ENCODE measurements at places on chromosomes 7 and 10.

DNA sequence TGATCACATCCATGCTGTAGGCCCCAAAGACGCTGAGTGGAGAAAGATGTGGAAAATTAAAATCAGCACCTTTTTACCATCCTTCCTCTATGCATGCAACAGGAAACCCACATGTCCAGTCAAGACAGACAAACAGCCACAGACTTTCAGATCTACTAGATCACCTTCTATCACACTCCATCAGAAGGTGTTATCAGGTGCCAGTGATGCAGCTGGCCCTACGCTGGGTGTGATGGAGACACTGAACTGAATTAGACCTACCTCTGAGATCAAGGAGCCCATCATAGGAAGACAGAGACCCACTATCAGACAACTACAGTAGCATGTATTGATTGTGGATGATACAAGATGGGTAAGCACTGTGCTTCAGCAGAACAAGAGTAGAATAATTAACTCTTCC, 15.5 kb downstream of the CYP3A4 start:
- no peak for DNase-seq

GRCh38 chr10:22335173-22335933, 9.9 kb upstream of the SPAG6 start:
- no peak for DNase-seq

GRCh38 chr10:129447486-129447885, 19.6 kb upstream of the MGMT start:
- no peak for DNase-seq

GRCh38 chr10:70462349-70462984, 16.1 kb upstream of the PALD1 start:
- no peak for DNase-seq

DNA sequence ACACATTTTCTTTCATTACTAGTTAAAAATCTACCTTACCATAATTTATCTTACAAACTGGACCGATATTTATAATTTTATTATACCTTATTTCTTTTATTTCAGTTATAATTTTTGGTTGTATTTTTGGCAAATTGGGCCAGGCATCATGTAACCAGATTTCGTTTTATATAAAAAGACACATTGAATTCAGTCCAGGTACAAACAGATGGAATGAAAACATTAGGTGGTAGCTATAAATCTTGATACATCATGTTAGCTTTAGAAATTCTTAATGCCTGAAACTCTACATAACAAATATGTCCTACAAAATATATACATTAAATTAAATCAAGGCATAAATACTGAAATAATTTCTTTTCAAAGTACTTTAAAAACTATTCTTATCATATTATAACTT, 73.1 kb downstream of the SLC13A1 start:
- no peak for DNase-seq

DNA sequence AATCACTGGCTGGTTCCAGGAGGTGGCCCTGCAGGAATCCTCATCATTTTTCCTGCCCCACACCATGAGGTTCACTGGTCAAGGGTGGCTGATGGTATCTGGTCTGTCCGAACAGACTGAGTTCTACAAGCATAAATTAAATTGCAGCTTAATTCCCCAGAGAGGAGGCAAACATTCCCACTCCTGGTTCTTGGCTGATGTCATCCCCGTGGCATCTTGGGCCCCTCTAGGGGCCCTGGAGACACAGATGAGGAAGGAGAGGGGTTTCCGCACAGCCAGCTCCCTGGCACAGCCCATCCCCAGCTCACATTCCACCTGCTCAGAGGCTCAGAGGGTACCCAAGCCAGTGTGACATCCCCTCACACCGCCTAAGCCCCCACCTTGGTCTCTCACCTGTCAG, 5.3 kb upstream of the KLRG2 start:
- no peak for DNase-seq

- DNase-seq: no peak
These were observed 113.2 kb upstream of the ANKRD1 start for GRCh38 chr10:91034042-91034441.

DNA sequence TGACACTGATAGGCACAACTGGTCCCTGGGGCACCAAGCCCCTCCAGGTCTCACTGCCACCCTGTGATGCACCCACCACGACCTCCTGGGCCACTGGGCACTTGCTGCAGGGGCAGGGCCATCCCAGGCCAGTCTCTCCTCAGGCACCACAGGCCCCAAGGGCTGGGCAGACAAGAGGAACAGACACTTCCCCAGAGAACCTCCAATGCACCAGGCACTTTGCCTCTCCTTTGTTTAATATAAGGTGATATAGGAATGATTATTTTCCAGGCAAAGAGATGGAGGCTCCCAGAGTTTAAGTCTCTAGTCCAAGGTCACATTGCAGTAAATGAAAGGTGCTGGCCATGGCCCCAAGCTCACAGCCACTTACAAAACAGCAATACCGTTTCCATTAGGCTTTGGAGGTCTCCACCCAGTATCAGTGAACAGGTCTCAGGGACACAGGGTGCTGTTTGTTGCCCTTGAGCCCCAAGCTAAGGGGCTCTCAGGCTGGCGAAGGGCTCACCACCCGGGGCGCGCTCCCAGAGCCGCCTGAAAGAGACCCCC, 4.5 kb downstream of the DEPP1 start:
- no peak for DNase-seq

Measured in stimulated activated CD4-positive, alpha-beta T cell treated with anti-CD3 and anti-CD28 coated beads, Interleukin-1b, Interleukin-23, amount 100 ng/mL, for 1 hour (primary cell).